ENCODE measurements at places on chromosomes 7 and 10.

- no peak for DNase-seq
Measured at GRCh38 chr7:144747936-144748335, 87.9 kb downstream of the TPK1 start.

GRCh38 chr10:44293842-44294241 is 91.1 kb downstream of the CXCL12 start:
- no peak for DNase-seq

- no peak for DNase-seq
Measured at GRCh38 chr7:57427594-57427993, 22.4 kb upstream of the ZNF716 start.

- DNase-seq = no peak
Measured at GRCh38 chr7:120327054-120327453, 54.1 kb downstream of the KCND2 start.

DNA sequence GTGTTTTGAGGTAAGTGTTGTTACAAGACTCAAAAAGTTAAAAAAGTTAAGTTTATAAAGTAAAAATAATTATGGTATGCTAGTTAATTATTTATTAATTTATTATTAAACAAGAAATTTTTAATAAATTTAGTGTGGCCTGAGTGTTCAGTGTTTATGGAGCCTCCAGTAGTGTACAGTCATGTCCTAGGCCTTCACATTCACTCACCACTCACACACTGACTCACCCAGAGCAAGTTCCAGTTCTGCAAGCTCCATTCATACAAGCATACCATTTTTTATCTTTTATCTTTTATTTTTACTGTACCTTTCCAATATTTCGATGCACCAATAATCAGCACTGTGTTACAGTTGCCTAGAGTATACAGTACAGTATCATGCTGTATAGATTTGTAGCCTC is 381.2 kb upstream of the MGMT start:
- no peak for DNase-seq

DNA sequence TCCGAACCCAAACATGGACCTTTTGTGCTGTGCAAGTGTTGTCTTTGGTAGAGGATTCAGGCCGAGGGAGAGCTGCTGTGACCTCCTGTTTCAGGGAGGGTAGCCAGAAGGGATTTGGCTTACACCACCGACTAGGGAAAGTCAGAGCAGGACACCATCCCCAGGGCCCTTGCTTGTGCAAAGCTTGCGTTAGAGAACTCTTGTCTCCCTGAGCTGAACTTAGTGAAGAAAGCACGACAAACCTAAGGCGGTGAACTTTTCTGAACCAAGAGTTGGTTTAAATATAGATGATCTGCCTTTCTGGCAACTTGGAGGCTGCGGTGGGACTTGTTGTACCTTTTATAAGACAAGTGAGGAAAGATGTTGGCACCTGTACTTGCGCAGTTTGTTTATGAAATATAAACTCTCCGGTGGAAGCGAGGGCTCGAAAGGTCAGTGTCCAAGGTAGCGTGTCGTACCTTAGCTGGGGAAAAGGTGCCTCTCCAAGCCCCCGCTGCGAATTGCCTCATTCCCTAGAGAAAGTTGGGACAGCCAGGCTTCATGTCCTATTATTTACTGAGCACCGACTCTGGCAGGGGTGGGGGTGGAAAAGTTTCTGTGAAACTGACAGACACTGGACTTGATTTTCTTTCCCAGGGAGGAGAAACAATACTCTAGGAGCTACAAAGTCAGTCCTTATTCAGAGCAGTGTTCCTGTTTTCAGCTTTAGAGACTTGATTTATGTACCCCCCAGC is 31.6 kb downstream of the WBP1L start:
- no peak for DNase-seq

DNA sequence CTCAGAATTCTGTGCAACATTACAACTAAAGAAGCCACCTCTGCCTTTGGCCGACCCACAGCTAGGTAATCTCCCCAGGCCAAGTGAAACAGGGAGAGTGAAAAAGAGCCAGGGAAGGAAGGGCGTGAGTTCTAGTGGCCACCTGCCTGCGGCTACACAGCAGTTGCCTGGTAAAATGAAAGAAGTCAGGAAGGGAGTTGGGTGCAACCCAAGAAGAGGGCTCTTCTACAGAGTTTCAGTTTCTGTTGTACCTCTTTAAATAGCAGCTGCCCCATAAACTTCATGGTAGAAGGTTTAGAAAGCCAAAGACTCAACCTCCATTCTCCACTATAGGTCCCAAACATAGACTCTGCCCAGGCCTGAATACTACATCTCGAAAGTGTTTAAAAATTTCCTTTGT is 76.2 kb upstream of the TMEM168 start:
- DNase-seq = no peak

DNA sequence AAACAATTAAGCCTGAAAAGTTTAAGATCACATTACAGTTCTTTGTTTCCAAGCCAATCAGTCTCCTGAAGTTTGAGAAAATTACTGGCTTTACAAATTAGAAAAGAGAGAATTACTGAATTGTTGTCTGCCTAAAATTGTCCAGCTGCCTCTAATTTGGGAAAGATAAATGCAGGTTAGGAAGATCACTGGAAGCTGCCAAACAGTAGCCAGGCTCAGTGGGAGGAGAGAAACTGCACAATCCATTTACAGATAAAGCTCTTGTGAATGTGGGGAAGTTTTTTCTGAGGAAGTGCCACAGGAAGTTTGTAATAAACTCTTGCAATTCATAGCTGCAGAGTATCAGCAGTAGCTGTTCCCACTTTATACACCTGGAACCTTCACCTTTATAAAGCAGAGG is 100.7 kb downstream of the IQUB start:
- no peak for DNase-seq

DNA sequence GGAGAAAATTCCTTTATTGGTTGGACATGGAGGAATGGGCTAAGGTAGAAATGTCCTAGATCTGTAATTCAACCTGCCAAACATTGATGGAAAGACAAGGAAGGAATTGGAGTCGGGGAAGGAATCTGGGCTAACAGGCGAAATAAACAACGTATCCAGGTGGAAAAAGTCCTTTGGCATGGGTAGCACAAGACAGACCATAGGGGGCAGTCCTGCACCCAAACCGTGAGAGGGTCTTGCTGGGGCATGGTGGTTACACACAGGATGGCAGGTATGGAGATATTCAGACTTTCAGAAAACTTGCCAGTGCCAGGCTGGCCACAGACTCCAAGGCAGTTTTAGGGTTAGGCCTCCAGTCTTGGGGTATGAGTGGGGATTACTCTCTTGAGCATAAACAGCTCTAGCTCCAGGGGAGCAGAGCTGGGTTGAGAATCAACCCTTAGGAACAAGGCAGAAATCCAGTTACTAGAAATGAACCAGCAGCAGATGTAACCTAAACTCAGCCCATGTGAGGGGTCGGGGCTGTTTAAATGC is 188.6 kb upstream of the GDF10 start:
- DNase-seq = no peak

- DNase-seq = no peak
Measured at GRCh38 chr10:120347644-120348043, 109.4 kb upstream of the PLPP4 start.

DNA sequence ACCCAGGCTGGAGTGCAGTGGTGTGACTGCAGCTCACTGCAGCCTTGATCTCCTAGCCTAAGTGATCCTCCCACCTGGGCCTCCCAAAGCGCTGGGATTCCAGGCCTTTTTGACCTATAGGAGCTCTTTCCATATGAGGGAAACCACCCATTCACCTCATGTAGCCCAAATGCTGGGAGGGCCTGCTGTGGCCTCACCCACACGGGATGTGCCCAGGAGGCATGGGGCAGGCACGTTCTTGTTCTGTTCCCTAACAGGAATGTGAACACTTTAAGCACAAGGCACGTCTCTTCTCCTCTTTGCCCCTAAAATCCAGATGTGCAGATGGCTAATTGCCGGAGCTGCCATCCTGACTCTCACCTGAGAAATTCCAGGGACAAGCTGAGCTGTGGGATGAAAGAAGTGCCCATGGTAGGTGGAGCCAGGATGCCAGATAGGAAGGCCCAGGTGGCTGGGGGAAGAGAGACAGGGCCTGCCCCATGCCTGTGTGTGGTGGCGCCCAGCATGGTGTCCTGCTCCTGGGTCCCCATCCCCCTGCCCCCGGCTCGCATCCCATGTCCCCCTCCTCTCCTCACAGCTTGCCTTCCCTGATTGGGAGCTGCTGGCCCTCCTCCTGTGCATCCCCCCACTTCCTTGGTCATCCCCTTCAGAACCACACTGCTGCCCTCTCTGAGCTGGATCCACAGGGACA is 17.3 kb downstream of the CAMK2B start:
- no peak for DNase-seq

GRCh38 chr10:120666308-120666707 is 184.9 kb upstream of the WDR11 start:
- no peak for DNase-seq

DNA sequence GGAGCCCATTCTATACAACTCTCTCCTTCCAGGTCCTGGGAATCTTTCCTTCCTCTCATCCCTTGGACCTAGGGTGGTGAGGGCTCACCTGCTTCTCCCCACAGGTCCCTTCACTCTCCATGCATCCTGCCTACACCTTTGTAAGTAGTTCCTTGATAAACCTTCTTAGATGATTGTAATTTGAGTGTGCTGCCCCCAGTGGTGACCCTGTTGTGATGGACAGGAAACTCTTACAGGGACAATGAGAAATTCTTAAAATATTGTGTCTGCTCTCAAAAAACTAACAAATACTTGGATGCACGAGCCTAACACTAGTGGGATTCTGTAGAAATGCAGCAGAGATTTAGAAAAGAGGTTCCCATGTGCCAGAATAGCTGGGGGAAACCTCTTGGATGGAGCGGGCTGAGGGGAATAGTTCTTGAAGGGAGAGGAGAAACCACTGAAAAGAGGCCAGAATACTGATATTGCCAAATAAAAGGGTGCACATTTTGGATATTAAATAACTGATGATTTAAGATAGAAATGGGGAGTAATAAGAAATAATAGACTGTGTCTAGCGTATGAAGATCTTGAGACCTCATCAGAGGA is 6.7 kb upstream of the PAXIP1 start:
- DNase-seq = no peak

DNA sequence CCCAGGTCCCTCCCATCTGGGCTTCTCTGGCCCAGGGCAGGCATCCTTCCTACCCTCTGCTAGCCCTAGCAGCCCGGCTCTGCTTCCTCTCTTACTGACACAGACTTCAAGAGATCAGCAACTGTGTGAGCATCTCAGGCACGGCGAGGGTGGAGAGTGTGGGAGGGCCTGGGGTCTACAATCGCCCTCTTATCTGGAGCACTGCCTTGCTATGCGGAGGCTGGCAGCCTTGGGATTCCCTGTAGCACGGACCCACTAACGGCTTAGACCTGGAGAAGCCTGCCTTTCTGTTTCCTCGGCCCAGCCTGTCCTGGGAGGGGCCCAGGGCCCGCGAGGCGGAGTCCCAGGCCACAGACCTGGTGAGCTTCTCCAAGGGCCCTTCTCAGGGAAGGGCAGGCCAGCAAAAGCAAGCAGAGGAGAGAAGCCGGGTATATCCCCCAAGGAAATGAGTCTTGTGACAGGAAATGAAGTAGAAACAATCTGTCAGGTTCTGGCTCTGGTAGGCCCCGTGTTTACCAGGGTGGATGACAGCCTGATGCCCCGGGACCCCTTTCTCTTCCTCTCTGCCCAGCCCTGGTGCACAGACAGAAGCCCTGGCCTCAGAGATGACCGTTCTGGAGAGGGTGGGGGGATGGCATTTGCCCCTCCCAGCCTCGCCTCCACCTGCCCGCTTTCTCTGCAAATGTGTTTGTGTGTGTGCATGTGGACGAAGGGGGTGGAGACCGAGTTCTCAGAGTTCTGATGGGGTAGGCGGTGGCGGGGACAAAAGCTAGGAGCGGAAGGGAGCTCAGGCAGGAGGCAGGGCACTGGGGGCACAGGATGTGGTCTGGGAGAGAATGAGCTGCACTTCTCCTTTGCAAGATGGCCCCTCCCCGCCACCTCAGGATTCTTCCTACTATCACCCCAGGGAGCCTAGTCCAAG is 2.5 kb downstream of the LRCH4 start:
- no peak for DNase-seq

DNA sequence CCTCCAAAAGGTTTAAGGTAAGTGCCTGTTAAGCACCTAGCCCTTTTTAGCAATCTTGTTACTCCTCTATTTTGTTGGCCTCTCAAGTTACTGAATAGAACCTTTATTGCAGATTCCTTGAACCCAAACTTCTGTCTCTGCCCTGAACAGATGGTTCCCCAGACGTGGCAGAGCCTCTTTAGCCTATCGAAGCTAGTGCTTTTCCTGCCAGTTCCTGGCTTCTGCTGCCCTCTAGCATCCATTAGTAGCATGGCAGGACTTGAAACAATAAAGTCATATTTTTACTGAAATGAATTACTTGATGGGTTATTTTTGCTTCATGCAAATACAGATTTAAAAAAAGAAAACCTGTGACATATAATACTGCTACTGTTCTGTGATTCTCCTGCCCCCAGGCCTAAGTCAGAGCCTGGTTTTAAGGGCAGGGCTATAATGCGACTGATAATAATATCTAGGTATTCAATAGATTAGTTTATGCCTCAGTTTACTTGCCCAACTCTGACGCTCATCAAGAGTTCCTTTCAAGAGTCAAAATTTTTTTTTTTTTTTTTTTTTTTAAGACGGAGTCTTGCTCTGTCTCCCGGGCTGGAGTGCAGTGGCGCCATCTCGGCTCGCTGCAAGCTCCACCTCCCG is 84.3 kb upstream of the PHF14 start:
- peak; percentile 12 for DNase-seq

DNA sequence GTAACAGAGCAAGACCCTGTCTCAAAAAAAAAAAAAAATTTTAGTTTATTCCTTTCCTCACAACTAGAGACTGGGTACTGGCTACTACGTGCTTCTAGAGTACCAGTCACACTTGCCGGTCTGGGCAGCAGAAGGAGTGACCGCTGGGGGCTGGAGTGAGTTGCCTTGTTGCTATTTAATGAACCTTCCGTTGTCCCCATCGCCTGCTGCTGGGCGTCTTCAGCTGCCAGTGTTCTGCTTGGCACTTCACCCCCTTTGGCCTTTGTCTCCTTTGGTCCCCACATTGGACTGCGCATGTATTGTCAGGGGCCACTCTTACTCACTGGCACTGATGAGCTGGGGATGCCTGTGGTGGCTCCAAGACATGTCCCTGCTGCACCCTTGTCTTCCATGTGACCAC is 110.6 kb downstream of the CLEC2L start:
- DNase-seq = no peak

DNA sequence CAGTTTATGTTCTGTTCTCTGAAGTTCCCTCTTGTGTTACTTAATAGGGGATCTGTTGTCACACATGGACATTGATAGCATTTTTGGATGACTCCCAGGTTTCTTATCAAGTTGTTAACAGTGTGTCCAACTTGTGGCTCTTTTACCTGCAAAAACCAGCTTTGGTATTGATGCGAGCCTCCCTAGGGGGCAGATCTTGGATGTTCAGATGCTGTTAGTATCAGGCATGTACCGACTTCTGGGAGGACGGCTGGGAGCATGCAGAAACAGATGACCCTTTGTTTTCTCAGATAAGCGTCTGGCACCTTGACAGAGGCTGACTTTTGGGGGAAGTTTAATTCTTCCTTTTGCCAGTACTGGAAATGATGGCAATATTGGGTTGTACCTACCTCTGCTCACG is 2.2 kb downstream of the PLPP4 start:
- no peak for DNase-seq

Measured in HFF-Myc (cell line).